ENCODE measurements at places on chromosomes 16 and 17.

- H3K27ac ChIP-seq: no peak overlapping the region
- H3K4me3 ChIP-seq: no peak overlapping the region
- DNase-seq: peak; percentile 38
- no peaks in the 10 kb centered on the region for H3K4me1 ChIP-seq
Measured at GRCh38 chr16:84677017-84677803, 22.6 kb upstream of the USP10 start.

- peaks cover 15% of the 10 kb centered on the region for H3K4me1 ChIP-seq
- no peak overlapping the region for H3K4me3 ChIP-seq
- H3K27me3 ChIP-seq: no peaks in the 10 kb centered on the region
- DNase-seq: no peak
- H3K36me3 ChIP-seq: peaks cover 34% of the 10 kb centered on the region
Measured at GRCh38 chr17:47837401-47838039, 3.6 kb downstream of the SCRN2 start.

DNA sequence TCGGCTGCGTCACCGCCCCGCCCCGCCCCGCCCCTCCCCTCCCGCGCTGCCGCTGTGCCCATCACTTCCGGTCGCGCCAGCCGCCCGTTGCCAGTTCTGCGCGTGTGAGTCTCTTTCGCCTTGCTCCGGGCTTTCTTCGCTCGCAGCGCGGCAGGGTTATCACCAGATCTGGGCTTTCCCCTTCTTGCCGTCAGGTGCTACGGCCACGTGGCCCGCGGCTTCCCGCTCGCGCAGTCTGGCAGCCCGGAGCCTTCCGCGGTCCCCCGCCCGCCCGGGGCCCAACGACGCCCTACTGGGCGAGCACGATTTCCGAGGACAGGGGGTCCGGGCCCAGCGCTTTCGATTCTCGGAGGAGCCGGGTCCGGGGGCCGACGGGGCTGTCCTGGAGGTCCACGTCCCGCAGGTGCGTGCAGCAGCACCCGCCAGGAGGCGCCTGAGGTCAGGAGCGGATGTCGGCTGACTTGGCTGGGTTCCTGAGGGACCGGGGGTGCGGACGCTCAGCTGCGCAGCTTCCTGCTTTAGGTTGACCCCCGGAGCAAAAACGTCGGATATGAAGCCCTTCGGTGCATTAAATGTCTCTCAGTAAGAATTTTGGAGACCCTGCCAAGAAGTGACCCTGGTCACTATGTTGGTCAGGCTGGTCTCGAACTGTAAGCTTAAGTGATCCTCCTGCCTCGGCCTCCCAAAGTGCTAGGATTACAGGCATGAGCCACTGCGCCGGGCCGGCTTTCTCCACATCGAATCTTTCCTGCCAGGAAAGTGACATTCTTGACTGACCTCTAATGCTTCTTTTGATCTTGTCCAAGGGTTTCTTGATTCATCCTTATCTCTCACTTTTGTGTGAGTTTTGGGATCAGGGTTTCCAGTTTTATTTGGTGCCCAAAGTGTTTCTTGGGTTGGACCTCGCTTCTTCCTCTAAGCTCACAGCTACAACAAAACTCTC is at the start of gene METTL23:
Gene METTL23 (plus strand): TSS at position 64 of the 943 bp plus-strand sequence. CDS start 2,872 bp downstream, outside the sequence.
- H3K27ac ChIP-seq: peak within 1 kb of the TSS; percentile 100
- H3K27me3 ChIP-seq: no peaks in the 10 kb centered on the region
- H3K4me1 ChIP-seq: peaks cover 75% of the 10 kb centered on the region
- peak within 1 kb of the TSS; percentile 83 for H3K4me3 ChIP-seq
- peaks cover 5% of the 10 kb centered on the region for H3K36me3 ChIP-seq

GRCh38 chr17:31533546-31534155 is 142.2 kb downstream of the RAB11FIP4 start:
- peaks cover 19% of the 10 kb centered on the region for H3K4me1 ChIP-seq
- no peak overlapping the region for H3K4me3 ChIP-seq
- H3K36me3 ChIP-seq: no peaks in the 10 kb centered on the region
- no peak for DNase-seq

GRCh38 chr17:4482338-4483011 is 16.2 kb upstream of the SPNS2 start:
- H3K4me3 ChIP-seq: no peak overlapping the region
- H3K4me1 ChIP-seq: no peaks in the 10 kb centered on the region
- no peak overlapping the region for H3K27ac ChIP-seq
- H3K27me3 ChIP-seq: no peaks in the 10 kb centered on the region
- no peaks in the 10 kb centered on the region for H3K36me3 ChIP-seq
- DNase-seq: no peak

DNA sequence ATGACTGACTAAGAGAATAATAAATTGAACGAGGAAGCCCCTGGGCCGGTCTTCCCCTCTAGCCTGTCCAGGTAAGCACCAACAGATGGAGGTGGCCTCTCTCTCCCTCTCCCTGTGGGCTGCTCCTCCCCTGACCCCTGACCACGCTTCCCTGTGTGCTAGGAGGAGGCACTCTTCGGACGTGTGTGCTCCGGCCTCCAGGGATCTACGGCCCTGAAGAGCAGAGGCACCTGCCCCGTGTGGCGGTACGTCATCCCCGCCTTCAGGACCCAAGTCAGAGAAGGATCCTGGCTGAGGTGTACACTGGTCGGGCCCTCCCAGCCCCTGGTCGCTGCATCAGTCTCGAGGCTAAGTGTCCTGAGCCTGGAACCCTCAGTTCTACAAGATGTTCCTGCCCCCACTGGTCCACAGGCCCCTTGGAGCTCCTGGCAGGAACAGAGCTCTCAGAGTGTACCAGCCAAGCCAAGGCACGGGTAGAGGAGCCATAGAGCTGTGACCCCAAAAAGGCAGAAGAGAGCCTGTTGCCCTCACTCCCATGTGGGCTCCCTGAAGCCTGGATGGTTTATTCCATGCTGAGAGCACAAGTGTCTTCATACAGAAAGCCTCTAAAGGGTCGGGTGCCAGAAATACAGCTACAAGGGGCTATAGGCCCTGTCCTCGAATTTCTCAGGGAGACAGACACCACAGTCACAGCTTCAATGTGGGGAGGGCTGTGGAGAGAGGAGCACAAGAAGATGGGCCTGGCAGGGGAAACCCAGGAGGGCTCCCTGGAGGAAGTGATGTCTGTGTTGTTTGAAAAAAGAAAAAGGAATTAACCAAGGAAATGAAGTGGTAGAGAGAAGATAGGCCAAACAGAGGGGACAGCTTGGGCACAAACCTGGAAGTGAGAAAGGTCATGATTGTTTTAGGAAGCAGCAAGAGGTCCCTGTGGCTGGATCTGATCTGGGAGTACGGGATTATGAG is 15.9 kb downstream of the SDR42E2 start:
- H3K36me3 ChIP-seq: no peaks in the 10 kb centered on the region
- DNase-seq: no peak
- H3K4me3 ChIP-seq: no peak overlapping the region
- H3K4me1 ChIP-seq: no peaks in the 10 kb centered on the region
- no peaks in the 10 kb centered on the region for H3K27me3 ChIP-seq

DNA sequence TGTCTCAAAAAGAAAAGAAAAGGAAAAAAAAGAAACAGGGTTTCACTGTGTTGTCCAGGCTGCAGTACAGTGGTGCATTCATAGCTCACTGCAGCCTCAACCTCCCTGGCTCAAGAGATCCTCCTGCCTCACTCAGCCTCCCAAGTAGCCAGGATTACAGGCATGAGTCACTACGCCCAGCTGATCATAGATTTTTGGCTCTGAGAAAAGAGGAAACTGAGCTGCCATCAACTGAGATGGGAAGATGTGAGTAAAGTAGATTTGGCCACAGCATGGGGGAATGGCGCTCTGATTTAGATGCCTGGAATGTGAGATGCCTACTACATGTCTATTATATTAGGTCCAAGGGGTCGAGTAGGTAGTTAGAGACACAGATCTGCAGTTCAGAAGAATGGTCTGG is 5.9 kb upstream of the NAGS start:
- no peak overlapping the region for H3K27ac ChIP-seq
- no peak for DNase-seq
- peaks cover 7% of the 10 kb centered on the region for H3K4me1 ChIP-seq
- peaks cover 3% of the 10 kb centered on the region for H3K27me3 ChIP-seq

- H3K4me3 ChIP-seq: no peak overlapping the region
- no peaks in the 10 kb centered on the region for H3K27me3 ChIP-seq
- no peak for DNase-seq
- H3K27ac ChIP-seq: no peak overlapping the region
Measured at GRCh38 chr17:773467-774312, 8.4 kb downstream of the GLOD4 start.

DNA sequence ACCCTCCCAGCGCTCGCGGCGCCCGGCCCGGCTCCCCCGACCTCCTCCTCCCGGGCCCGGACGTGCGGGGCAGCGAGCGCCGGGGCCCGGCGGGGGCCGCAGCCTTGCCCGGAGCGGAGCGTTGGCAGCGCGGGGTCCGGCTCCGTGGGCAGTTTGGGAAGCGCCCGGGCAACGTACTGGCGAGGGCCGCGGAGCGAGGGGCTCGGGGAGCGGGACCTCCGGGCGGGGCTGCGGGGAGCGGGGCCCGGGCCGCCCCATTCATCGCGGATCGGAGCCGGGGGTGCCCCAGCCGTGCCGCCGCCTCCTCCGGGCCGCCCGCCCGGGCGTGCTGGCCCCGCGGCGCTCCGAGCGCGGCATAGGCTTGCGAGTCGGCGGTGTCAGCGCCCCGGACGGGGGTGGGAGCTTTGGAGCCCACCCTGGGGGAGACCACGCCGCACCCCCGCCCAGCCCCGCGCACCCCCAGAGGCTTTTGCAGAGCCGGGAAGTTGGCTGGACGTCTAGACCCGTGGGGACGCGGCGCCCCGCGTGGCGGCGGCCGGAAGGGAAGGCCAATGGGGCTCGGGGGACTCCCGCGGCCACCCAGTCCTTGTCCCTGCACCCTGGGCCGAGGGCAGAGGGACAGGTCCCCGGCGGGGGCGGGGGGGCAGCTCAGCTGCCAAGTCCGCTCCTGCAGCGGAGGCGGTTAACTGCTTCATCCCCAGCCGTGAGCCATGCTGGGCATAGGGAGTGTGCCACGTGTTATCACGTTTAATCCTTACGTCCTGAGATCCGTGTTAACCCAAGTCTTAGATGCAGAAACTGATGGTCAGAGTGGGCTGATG is 852 bp downstream of the ZNF469 start:
- no peaks in the 10 kb centered on the region for H3K4me1 ChIP-seq
- H3K4me3 ChIP-seq: peak overlapping the region; percentile 51
- H3K27ac ChIP-seq: no peak overlapping the region
- H3K27me3 ChIP-seq: peaks cover 12% of the 10 kb centered on the region
- peak; percentile 71 for DNase-seq
- no peaks in the 10 kb centered on the region for H3K36me3 ChIP-seq

- no peak overlapping the region for H3K4me3 ChIP-seq
- no peaks in the 10 kb centered on the region for H3K36me3 ChIP-seq
- H3K4me1 ChIP-seq: no peaks in the 10 kb centered on the region
- no peak for DNase-seq
- no peaks in the 10 kb centered on the region for H3K27me3 ChIP-seq
Measured at GRCh38 chr17:10907370-10907769, 69.5 kb upstream of the PIRT start.
